ENCODE measurements at places on chromosomes 5 and 9.

DNA sequence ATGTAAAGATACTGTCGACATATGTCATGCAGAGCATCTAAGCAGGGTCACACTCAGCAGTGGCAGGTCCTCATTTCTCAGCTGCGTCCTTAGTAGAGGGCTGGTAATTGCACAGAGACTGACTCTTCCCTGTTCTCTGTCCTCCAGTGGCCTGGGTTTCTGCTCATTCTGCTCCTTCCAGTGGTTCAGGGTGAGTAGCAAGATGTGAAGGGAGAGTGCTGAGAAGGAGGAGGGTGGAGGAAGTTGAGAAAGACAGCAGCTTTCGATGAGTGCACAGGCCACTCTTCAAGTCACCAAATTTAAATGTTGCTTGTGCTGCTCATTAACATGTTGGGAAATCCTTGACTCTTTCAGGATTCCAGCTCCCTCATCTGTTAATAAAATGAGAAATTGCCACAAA, 203.9 kb downstream of the FBXL7 start:
- no peak for DNase-seq

DNA sequence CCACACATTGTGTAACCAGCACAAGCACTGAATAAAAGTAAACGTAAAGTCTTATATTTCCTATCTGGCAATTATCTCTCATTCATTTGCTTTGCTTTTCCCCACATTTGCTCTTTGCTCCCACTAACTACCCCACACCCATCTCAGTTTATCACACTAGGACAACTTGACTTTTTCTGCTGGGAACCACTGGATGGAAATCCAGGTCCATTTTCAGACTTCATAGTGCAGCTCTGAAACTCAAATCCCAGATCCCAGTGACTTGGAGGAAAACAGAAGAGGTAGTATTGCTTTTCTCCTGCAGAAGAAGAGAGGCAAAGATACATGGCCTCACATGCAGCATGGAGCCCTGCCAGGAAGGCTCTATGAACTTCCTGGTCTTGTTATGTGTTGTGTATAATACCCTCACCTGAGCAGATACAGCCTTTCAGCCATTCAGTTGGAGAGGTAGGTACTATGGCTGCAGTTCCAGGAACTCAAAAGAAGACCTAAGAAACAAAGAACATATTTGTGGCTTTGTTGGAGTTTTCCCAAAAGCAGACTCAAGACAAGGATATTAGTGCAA, 90.0 kb upstream of the NIPBL start:
- no peak for DNase-seq

- no peak for DNase-seq
Measured at GRCh38 chr9:115208501-115208900, 90.5 kb upstream of the TNC start.

GRCh38 chr5:40400245-40400644, 279.5 kb upstream of the PTGER4 start:
- DNase-seq, result no peak

DNA sequence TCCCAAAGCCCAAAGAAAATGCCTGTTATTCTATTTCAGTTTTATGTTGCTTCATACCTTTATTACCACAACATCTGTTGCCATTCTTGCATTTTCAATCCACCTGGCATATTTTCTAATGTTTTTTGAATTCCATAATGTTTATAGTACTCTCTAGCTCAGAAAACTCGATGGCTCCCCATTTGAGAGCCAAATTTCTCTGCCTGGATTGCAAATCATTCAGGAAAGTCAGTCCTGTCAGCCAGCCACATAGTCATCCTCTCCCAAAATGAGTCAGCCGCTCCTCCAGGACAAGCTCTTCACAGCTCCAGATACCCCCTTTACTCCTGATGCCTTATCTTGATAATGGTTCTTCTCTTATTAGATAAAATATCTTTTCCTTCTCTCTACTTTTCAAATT, 78.2 kb upstream of the ADCY2 start:
- DNase-seq, result no peak

DNA sequence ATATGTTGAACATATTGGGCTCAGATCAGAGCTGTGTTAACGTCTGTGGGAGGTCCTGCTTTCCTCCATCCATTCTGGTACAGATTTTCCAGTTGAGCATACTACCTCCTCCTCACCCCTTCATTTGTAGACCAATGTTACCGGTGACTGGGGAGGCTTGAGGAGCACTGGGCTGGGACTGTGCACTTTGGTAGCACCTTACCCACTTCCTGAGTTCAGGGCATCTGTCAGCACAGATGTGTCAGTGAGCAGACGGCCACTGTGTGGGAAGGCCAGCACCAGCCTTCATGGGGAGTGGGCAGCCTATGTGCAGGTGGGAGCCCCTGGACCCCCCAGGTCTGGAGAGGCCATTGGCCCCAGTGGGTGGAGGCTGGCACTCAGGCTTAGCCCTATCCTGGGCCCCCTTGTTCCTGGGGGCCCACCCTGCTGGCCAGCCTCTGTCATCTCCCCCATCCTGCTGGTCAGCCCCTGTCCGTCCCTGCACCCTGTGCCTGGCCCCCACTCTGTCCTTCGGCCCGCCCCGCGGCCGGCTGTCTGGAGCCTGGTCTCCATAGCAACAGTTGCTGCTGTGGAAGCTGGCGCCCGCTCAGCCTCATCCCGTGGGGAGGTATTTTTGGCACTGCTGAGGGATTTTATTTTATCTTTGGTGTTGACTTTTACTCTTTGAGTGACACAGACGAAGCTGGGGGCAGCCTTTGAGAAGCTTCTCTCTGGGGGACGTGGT, 21.3 kb downstream of the WNK2 start:
- no peak for DNase-seq

DNA sequence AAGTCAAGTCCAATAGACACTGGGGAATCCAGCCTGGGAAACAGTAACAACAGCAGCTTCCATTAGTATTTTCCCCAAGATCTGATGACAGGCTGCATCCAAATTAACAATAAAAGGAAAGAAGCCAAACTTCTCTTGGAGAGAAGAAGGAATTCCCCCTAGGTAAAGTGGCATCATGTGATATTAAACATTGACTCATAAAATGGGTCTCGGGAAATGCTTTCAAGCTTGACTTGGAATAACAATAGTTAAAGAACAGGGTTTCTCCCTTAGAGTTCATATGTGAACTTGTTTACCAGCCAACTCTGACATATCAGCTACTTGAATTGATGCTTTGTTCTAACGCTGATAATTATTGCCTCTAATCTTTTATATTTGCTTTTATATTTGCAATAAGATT, 45.4 kb downstream of the ENTREP1 start:
- DNase-seq, result peak; percentile 64

DNA sequence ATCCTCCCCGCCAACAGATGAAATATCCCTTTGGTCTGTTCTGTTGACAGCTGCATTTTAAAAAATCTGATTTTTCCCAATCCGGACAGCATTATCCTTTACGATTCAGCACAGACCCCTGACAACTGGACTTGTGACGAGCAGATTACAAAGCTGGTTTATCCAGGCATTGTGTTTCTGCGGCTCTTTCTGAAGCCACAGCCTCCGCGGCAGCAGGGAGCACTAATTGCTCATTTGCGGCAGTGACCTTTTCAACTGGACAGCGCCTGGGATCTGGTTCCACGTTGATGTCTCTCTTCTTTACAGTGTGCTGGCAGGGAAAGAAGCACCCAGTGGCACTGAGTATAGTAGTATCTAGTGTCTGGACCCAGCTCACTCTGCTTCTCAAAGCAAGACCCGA, 351.2 kb downstream of the ZNF608 start:
- no peak for DNase-seq

GRCh38 chr5:154324033-154324432, 121.8 kb upstream of the SAP30L start:
- no peak for DNase-seq

- DNase-seq, result peak; percentile 14
Measured at GRCh38 chr5:155082401-155082800, 68.8 kb downstream of the KIF4B start.

DNA sequence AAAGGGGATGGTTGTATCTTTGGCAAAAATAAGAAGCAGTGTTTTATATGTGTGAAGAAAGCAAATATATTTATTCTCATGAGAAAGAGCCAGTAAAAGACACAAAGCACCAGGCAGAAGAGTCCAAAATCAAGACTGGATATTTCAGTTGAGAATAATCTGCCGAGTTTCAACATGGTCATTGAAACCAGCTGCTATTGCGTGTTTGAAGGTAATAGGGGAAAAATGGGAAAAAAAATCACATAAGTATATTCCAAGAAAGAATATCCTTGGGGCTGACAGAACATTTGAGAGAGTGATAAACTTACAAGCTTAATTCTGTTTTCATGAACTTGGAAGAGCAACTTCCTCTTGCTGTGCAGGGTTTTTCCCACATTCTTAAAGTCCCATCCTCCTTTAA, 79.9 kb downstream of the ISOC1 start:
- no peak for DNase-seq

GRCh38 chr9:109787735-109788134, 7.7 kb downstream of the PALM2AKAP2 start:
- no peak for DNase-seq

GRCh38 chr9:34701769-34702736, 7.9 kb downstream of the CCL21 start:
- DNase-seq, result peak; percentile 62

DNA sequence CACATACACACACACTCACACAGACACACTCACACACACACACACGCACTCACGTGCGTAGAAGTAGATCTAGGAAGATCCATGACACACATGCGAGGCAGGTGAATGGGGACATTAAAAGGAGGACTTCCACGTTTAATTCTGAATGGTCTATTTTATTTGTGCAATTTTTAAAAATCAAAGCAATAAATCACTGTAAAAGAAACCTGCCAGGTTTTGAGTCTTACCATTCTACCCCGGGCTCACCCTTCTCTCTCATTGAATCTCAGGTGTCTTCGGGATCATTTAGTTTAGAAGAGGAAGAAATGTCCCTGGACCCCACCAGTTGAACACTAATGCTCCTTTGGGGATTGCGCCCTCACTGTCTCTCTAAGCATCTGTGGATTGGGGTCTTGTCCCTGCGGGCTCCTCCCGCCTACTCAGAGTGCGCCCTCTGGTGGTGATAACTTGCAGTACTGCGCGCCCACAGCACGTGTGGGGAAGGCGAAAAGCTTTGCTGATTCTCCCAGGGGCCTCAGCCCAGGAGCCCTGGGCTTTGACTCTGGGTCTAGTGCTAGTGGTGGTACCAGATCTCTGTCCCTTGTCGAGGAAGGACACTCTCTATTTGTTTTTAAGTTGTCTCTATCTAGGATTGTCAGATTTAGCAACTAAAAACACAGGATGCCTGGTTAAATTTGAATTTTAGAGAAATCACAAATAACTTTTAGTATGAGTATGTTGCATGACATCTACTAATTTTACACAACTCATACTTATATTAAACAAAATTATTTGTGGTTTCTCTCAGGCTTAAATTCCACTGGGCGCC, 34.8 kb downstream of the BOD1 start:
- no peak for DNase-seq

- DNase-seq, result no peak
Measured at GRCh38 chr5:32928761-32929160, 217.6 kb downstream of the NPR3 start.

GRCh38 chr5:111310711-111311620, 86.8 kb downstream of the CAMK4 start:
- DNase-seq, result no peak

DNA sequence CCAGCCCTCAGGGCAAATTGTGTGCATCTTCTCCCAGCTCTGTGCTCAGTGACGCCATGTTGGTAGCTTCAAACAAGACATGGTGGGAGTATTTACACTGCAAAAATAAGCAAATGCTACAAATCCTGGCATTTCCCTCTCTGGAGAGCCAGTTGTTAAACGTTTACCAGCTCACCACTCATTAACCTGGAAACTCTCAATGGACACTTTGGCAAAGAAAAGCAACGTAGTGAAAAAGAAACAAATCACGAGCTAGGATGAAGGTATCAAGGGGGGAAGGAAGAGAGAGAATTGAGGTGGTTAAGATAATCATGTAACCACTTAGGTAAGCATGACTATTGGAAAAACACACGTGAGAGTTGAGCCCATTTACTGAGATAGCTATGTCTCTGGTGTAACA, 72.5 kb downstream of the MRPS30 start:
- DNase-seq, result peak; percentile 69

- DNase-seq, result no peak
Measured at GRCh38 chr9:114989600-114990410, 59.4 kb upstream of the TNFSF8 start.

- no peak for DNase-seq
Measured at GRCh38 chr9:15982182-15982581, 429.3 kb downstream of the CCDC171 start.

- DNase-seq, result no peak
Measured at GRCh38 chr5:152335461-152335860, 69.6 kb downstream of the NMUR2 start.

- peak; percentile 12 for DNase-seq
Measured at GRCh38 chr5:147223948-147224791, 10.7 kb upstream of the STK32A start.

DNA sequence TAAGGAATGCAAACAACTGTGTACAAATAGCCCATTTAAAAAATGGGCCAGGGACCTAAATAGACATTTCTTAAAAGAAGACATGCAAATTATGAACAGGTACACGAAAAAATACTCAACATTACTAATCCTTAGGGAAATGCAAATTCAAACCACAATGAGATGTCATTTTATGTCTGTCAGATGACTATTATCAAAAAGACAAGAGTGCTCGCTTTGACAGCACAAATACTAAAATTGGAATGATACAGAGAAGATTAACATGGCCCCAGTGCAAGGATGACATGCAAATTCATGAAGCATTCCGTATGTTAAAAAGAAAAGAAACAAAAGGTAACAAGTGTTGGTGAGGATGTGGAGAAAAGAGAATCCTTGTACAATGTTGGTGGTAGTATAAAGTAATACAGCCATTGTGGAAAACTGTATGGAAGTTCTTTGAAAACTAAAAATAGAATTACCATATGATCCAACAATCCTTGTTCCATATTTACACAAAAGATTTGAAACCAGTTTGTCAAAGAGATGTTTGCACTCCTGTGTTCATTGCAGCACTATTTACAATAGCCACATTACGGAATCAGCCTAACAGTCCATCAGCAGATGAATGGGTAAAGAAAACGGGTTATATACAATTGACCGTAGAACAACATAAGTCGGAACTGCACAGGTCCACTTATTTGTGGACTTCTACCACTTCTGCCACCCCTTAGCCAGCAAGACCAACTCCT, 47.2 kb upstream of the PCAT7 start:
- DNase-seq, result no peak

DNA sequence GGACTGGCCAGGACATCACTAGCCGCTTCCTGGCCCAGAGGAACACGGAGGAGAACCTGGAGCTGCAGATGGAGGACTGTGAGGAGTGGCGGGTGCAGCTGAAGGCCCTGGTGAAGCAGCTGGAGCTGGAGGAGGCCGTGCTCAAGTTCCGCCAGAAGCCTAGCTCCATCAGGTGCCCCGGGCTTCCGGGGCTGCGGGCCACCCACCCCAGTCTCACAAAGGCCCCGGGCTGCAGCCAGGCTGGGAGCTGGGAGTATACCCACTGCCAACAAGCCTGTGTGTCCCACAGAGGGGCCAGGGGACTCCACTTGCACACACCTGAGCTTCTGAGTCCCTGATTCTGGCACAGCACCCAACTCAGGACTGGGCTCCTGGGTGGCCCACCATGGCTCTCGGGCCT, 1.7 kb upstream of the RABL6 start:
- DNase-seq, result no peak

Data from Caki2 (cell line).